ENCODE measurements at places on chromosomes 7 and 10.

DNA sequence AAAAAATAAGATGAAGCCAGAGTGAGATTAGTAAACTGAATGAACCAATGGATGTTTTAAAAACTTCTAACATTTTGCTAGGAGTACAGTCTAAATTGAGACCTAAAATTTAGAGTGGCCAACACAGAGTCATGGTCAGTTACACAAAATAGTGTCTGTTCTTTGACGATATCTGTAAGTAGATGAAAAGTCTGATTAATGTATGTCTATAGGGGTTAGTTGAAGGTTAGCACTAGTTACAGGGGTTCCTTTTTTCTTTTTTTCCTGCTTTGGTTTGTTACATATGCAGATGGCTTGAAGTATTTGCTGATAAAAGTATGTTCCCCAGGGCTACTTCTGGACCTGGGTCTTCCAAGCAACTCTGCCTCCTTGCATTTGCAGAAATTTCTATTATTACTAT is 90.1 kb upstream of the MTPN start:
- no peak for DNase-seq

- DNase-seq = no peak
These were observed 45.7 kb downstream of the PRPF18 start for GRCh38 chr10:13632440-13632839.

DNA sequence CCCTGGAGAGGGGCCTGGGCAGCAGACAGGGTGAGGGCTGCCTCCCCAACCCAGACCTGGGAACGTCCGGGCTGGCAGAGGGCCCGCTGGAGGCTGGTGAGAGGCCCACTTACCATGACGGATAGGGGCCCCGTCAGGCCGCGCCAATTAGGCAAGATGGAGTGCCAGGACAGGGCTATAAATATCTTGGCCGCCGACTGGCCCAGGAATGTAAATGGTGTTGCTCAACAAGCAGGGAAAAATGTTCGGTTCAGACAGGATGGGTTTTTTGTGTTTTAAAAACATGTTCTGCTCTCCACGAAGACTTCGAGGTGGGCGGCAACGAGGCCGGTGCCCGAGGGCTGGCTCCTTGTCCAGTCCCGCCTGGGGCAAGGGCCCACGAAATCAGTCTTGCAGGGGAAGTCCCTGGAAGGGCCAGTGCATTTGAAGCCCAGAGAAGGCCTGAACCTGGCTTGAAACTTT is 35.8 kb upstream of the ELN start:
- no peak for DNase-seq

GRCh38 chr7:70590126-70590854 is 541.7 kb upstream of the GALNT17 start:
- no peak for DNase-seq

- peak; percentile 57 for DNase-seq
These were observed 13.4 kb upstream of the ERCC6 start for GRCh38 chr10:49552277-49552676.

DNA sequence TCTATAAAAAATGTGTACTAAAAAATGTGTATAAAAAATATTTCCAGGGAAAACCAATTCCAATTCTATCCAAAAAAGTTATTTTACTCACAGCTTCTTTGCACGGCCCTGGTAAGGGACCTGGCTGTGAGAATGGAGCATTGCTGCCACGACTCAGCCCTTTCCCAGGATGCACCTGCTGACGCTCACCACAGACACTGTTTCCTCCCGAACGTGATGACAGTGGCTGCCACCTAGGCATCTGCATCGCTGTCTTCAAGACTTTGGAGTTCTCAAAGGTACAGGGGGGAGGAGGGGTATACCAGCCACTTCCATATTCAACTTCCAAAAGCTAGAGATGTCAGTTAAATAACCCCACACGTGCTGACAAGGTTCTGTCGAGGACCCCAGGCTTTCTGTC is 23.9 kb upstream of the PTPRN2 start:
- DNase-seq = no peak

GRCh38 chr7:120229084-120229483 is 43.9 kb upstream of the KCND2 start:
- no peak for DNase-seq

DNA sequence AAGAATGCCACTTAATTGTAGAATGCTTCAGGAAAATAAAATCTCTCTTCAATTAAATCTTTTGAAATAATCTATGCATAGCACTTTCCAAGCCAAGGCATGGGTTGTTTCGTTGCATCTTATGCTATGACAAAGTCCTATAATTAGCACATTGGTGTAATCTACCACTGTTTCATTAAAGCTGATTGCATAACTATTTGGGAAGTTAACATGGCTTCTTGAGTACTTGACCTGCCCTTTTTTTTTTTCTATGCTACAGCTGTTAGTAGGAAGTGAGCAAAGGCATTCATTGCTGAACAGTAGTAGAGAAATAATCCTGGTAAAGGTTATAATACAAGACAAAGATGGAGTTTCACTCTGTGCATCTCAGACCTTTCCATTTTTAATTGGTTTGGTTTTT is 557.2 kb upstream of the CELF2 start:
- no peak for DNase-seq

- DNase-seq = peak; percentile 60
These were observed 130.7 kb upstream of the NOBOX start for GRCh38 chr7:144534196-144534595.

DNA sequence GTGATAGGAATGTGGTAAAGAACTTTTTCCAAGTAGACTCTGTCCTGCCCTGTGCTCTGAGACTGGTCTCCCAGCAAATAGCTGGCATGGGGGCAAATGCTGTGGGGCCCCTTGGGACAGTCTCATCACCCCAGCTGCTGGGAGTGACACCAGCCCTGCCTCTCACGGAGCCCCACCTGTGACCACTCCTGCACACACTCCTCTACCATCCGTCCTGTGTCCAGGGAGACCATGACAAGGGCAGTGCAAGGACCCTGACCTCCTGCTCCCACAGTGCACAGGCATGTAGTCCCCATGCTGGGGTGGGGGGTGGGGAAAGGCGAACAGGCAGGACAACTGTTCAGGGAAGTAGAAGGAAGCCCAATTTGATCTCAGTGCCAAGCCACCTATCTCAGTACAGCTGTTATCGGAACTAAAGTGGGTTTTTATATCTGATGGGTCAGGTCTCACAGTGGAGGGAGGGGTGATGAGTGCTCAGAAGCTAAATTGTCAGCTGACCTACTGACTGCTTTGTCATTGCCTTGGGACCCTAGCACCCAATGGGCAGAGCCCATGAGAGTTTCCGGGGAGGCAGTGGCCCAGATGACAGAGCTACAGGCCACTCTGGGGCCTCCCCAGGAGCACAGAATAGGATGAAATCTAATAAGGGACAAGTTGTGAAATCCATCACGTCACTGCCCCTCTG is 24.5 kb downstream of the VSTM4 start:
- no peak for DNase-seq

GRCh38 chr7:31102973-31103850 is 51.1 kb downstream of the ADCYAP1R1 start:
- no peak for DNase-seq

DNA sequence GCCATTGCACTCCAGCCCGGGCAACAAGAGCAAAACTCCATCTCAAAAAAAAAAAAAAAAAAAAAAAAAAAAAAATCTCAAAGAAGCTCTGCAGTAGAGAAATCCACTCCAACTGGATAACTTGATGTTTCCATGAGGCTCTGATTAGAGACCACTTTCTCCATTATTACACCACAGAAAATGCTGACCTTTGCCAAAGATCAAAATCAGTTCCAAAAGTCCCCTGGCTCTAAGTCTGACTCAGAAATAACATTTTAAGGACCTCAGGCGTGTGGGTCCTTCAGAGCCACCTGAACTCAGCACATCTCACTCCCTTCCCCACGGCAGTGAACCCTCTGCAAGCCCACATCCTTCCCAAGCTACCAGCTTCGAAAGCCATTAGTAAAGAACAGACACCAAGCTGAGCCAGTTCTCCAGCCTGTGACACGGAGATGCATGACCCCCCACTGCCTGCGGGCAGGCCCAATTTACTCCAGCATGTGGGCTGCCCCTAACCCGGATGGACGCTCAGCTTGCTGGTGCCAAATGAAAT is 13.8 kb upstream of the TMEM120A start:
- no peak for DNase-seq

- no peak for DNase-seq
These were observed 32.0 kb downstream of the GRID1 start for GRCh38 chr10:86334488-86335085.

DNA sequence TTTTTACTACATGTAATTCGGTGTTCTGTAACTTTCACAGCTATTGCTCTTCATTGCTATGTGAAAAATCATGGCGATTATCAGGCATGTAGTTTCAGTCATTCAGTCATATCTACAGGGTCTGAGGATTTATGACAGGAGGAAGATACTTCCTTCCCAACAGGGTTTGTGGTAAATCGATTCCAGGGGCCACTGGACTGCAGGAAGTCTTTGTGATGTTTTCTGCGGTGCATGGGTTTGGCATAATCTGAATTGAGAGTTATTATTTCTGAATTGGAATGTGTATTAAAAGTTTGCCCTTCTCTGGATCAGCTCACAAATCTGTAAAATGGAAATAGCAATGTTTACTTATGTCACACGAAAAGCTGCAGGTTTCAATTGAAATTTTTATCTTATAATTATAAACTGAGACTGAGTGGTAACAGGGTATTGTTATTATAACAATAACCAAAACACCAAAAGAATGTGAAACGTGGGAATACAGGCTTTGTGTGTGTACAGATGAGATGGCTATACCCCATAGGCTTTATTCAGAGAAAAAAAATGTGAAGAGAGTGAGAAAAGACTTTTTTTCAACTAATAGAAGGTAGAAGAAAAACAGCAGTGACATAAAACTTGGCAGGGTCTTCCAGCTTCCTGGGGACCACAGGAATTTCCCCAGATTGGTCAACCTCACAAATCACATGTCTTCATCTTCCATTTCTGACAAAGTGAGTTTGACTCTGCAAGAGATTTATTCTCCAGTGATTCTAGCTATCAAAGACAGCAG is 307.7 kb upstream of the NFE2L3 start:
- no peak for DNase-seq

DNA sequence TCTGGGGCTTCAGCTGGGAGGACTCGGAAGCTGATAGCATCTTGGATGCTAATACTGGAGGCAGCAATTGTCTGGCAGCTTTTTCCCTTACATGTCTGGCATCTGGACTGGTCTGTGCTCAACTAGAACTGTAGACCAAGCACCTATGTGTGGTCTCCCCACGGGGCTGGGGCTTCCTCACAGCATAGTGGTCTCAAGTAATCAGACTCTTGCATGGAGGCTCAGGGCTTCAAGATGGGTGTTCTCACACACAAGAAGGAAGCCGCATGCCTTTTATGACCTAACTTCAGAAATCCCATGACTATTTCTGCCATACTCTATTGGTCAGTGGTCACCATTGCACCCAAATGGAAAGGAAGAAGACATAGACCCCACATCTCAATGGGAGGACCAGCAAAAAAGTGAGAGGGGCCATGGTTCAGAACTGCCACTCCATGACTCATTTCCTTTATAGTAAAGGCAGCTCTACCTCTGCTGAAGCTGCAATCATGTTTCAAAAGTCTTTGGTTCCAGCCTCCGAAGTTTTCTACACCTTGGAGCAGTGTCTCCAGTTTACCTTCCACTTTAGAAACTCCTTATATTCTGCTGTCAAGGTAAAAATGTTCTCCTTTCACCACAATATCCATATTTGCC is 14.7 kb downstream of the AOC1 start:
- no peak for DNase-seq

DNA sequence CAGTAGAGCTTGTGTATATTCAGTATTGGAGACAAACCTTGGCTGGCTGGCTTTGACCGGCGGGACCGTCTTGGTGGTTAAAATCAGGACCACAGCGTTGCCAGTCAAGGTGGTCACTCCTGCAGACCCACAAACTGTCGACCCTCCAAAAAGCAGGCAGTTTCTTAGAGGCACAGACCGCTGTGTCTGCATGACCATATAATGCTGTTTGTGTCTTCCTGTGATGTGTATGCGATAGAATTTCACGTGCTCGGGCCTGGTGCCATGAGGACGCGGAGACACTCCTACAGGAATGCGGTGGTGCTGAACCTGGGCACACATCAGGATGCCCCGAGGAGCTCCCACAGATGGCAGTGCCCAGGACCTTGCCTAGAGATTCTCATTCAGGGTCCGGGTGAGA is 34.8 kb downstream of the BNIP3 start:
- no peak for DNase-seq

GRCh38 chr10:58555170-58555929 is 42.7 kb downstream of the BICC1 start:
- DNase-seq = no peak

DNA sequence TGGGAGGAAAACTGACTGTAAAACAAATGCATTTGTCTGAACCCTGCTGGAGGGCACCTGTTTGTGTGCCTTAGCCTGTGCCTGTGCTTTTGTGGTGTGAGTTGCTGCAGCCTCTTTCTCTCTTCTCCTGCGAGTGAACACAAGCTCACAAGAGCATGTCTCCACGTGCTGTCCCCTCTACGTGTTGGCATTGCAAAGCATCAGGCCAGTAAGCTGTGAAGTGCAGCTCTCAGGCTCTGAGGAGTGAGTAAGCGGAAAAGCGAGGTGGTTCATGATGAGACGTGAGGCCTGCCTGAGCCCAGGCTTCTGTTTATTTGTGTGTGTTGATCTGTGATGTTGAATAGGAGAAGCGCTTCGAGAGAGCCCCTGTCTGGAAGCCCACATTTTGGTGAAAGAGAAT is 85.6 kb upstream of the PDCD4 start:
- DNase-seq = no peak

DNA sequence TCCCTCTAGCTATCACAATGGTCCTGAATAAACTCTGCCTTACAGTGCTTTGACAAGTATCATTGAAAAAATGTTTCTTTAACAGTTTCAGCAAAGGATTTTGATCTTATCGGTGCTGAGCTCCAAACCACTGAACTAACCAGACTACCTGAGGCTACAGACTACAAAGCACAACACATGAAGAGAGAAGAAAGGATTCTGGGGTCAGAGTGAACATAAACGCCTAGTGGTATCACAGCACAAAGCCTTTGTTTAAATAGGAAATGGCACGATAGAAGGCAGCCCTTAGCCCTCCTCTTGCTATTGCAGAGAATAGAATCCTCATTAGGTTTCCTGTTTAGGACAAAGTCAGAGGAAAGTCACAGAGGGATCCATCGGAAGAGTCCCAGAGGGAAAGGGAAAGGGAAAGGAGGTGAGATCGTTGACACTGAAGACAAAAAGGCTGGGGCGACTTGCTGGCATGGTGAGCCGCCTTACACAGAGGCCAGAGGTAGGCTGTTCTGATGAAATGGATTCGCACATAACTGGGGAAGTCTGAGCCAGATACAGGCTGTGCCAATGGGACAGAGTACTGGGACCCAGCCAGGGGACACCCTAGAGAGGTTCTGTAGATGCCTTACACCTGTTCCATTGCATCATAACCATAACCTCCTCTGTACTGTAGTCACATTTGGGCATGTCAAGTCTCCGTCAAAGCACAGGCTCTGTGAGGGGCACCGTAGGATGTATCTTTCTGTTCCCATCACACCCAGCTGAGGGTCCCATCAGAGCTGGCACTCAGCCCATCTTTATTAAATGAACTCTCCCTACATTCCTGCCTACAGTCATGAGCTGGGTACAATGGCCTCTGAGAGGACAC is 71.5 kb downstream of the XPNPEP1 start:
- no peak for DNase-seq

GRCh38 chr7:4267341-4268039 is 414.6 kb upstream of the FOXK1 start:
- DNase-seq = no peak

Measured in HAP-1 (cell line).